Activated naive CD4-positive, alpha-beta T cell treated with anti-CD3 and anti-CD28 coated beads, Interleukin-2, amount 50 U/mL, for 16 hours (primary cell): ENCODE measurements at places on chromosomes 12 and 14.

GRCh38 chr12:7076493-7076892 lies 15.8 kb downstream of the C1R start:
- no peak for DNase-seq

DNA sequence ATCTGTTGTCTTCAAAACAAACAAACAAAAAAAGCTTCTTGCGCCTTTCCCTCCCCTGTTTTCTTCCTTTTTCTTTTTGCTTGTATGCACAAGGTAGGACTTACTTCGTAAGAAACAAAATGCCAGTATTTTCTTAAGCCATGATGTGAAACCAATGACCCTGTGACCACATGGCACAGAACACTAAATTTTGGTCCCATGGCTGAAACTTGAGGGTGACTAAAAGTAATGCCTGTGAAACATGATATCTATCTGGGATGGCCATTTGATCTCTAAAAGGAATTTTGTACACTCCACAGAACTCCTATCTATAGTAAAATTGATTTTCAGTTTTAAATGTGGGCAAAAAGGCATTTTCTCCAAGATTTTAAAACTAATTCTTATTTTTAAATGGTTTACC lies 63.6 kb downstream of the PAPOLA start:
- no peak for DNase-seq

- DNase-seq, result peak; percentile 53
Observed at GRCh38 chr12:52603314-52603713, 2.1 kb upstream of the KRT72 start.

DNA sequence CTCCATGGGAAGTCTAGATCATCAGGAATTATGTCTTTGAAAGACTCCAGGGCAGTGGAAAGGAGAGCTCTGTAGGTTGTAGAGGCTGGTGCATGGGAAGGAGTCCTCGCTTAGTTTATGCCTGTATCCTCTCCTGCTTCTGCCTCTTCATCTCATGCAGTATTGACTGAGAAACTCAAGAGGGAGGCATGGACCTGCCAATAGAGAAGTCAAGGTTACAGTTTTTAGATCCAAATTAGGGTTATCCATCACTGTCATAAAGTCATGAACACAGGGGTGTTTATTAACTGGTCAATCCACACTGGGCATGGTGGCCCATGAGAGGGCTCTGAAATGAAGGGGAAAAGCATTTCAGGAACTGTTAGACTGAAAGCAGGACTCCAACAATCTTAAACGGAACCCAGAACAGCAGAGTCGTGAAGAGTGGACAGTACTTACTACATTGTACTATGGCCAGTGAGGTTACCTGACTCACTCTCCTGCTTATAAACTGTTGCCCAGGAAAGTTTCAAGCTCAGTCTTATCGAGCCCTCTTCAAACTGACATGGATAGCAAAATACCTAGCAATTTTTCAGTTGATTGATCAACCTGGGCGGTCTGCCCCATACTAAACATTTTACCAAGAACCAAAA lies 30.1 kb upstream of the DHRS7 start:
- DNase-seq, result no peak

GRCh38 chr12:92133795-92134637 lies 11.6 kb downstream of the BTG1 start:
- DNase-seq, result no peak

GRCh38 chr12:121992059-121992879 lies 29.4 kb upstream of the BCL7A start:
- DNase-seq, result peak; percentile 66

- DNase-seq, result no peak
Observed at GRCh38 chr14:29168149-29168548, 401.6 kb downstream of the FOXG1 start.

GRCh38 chr14:24848102-24848790 lies 201.7 kb downstream of the STXBP6 start:
- no peak for DNase-seq

- DNase-seq, result no peak
Observed at GRCh38 chr12:51415931-51416330, 8.7 kb upstream of the SLC4A8 start.

DNA sequence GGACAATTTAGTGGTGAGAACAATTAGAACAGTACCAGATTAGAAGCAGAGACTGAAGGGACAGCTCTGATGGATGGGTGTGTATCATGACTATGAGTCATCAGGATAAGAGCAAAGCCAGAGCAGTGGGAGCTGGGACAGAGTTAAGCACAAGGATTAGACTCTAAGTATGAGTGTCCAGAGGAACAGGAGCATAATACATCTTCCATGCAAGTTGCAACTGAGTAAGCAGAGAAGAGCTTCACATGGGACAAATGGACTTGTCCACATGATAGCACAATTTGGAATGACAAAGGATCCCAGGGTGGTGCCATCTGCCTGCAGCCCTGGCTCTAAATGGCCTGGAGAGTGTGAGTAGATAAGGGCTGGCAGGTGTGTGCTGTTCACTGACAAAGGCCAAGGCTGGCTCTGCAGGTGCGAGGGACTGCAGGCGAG lies 226.4 kb upstream of the CAND1 start:
- DNase-seq, result no peak

DNA sequence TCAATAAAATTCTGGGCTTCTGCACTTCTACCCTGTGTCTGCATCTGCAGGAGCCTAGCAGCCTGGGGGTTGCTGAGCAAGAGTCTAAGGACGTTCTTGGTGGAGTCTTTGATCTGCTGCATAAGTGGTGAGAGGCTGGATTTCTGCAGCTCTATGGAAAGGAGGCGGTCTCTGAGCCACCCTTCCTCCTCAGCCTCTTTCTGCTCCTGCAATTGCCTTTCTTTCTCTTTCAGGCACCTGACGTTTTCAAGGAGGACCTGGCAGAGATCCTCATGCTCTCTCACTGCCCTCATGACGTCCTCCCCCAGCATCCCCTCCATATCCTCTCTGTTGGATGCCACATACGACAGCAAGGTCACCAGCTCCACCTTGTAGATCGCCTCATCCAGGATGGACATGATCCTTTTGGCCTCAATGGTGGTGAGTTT lies 13.6 kb upstream of the TPCN1 start:
- no peak for DNase-seq

DNA sequence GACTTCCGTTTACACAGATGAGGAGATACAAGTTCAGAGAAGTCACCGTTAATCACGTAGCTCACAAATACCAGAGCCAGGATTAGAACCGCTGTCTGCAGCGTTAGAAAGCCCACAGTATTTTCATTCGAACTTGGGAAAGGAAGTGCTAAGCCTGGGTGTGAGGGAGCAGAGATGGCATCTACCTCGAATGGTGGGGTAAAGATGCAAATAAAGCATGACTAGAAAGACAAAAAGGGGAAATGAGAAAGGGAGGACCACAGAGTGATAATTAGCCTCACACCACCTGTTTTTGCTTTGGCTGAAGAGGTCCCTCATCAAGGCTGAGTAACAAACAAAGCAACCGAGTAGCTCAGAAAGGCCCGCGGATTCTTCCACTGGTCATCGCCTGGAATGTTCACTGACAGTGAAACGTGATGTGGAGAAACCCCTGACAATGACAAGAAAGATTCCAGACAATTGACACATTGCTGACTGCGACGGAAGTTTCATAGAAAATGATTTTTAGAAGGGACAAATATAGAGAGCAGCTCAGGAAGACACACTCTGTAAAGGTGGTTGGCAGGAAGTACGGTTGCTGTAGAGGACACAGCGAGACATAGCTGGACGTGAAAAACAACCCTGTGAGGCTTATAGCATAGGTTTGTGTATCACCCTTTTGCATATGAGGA lies 31.5 kb upstream of the BHLHE41 start:
- no peak for DNase-seq

GRCh38 chr14:42459171-42459685 lies 852.6 kb downstream of the LRFN5 start:
- DNase-seq, result no peak

DNA sequence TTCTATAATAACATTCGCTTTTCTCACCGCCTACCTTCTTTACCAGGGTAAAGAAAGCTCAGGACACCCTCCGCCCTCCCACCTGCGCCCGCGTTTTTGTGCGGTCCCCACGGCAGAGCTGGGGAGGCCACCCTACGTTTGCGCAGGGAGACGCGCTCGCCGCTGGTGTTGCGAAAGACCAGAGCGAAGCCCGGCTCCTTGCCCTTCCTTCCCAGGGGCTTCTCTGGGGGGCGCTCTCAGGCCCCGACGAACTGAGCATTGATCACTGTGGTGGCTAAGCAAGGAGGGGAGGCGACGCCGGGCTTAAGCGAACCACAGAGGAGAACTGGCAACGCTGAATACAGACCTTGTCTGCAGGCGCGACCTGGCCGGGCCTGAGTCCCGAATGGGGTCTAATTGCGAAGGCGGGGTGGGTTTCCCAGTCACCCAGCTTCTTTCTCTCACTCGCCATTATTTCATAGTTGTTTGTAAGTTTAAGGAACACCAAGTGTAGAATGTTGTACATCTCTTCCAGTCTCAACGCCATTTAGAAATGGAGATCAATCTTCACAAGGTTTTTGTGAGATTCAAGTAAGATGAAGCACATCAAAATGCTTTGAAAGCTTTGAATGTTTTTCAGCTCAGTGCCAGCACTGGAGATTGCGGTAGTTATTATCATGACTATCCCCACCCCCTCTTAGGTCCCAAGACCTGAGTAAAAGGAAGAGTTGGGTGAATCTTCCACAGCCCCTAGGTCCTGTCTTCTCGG lies 1.7 kb upstream of the NKX2-1 start:
- no peak for DNase-seq
